Esophagus muscularis mucosa (tissue), 4 donors: ENCODE measurements at places on chromosomes 12 and 14.
A peak's percentile ranks its signal among the peaks of the same experiment; 100 is the strongest.

- DNase-seq, result no peak
These were observed 56.8 kb upstream of the CHST11 start for GRCh38 chr12:104399740-104400612.

DNA sequence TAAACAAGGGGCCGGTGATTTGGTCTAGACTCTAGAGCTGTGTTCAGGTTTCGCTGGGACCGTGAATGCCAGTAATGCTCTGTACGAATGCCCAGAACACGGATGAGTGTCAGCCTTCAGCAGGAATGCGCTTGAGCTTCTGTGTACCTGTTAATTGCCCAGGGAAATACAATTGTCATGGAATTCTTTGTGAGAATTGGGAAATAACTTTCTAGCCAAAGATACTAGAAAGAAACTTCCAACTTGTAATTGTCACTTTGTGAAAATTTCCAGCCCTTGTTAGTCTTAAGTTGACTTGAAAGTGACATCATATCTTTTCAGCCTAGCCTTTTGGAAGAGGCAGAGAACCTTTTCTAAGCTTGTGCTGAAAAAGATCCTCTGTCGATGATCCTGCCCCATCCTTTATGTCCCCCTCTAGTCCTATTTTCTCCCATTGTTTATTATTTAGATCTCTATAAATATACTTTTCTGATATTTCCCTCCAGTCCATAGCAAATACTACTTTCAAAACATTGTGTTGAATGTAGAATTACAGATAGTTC is 2.7 kb downstream of the CHST11 start:
- DNase-seq, result no peak

DNA sequence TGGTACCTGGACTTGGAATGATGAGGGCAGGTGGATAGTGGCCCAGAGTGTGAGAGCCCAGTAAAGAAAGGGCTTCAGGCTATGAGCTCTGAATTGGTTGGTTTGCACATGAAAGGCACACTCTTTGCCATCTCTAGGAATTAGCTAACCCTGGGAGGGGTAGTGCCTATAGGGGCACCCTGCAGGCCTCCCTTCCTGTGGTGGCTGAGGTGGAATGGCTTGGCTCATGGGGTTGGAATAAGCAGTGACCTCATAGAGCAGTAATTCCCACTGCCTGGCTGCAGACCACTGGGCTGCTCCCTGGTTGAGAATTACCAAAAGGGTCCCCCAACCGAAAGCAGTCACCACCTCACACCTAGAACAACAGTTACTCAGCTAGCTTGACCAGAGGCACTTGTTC is 42.7 kb downstream of the ASCL4 start:
- DNase-seq, result no peak

GRCh38 chr14:54844479-54844878 is 58.1 kb downstream of the GCH1 start:
- DNase-seq, result no peak

GRCh38 chr12:57096748-57097553 is 8.0 kb downstream of the NAB2 start:
- no peak for DNase-seq

DNA sequence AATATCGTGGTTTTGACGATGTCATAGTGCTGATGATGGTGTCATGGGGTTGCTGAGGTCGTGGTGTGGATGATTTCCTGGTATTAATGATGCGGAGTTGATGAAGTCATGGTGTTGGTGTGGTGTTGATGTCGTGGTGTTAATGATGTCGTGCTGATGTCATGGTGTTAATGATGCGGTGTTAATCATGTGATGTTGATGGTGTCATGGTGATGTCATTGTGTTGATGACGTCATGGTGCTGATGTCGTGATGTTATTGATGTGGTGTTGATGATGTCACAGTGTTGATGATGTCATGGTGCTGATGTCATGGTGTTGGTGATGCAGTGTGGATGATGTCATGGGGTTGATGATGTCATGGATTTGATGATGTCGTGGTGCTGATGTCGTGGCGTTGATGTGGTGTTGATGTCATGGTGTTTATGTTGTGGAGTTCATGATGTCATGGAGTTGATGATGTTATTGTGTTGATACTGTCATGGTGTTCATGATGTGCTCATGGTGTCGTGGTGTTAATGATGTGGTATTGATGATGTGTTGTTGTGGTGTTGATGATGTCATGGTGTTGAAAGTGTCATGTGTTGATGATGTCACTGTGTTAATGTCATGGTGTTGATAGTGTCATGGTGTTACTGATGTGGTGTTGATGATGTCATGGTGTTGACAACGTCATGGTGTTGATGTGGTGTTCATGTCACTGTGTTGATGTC is 48.5 kb upstream of the RIMBP2 start:
- no peak for DNase-seq

- no peak for DNase-seq
These were observed 13.3 kb downstream of the IL22 start for GRCh38 chr12:68240079-68240478.

- DNase-seq, result no peak
These were observed 11.1 kb downstream of the KRT77 start for GRCh38 chr12:52692254-52692653.

- peak; percentile 92 for DNase-seq
These were observed 11.4 kb downstream of the EVL start for GRCh38 chr14:100076606-100077005.

DNA sequence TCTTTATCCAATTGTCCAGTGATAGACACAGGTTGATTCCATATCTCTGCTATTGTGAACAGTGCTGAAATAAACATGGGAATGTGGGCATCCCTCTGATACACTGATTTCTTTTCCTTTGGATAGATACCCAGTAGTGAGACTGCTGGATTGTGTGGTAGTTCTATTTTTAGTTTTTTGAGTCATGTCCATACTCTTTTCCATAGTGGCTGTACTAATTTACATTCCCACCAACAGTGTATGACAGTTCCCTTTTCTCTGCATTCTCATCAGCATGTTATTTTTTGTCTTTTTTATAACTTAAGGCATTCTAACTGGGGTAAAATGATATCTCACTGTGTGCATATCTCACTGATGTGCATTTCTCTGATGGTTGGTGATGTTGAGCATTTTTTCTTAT is 24.8 kb upstream of the VASH1 start:
- DNase-seq, result no peak

GRCh38 chr12:25818596-25819390 is 139.7 kb upstream of the RASSF8 start:
- no peak for DNase-seq

GRCh38 chr14:51562816-51563215 is 88.9 kb upstream of the FRMD6 start:
- DNase-seq, result no peak

DNA sequence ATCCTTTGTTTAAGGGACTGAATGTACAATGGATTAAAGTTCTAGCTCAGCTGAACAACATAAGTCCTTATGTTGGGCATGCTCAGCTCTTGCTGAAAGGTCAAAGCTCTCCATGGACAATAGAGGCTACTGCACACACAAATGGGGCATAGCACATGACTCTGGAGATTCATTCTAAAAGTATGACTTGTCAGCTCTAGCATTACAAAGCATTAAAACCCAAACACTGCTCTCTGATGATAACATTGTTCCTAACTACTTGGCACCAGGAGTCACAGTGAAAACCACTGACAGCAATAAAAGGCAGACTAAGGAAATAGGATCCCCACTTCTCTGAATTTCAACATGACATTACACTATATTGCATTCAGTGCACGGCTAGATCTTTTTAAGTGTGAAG is 21.9 kb upstream of the FSCB start:
- no peak for DNase-seq

DNA sequence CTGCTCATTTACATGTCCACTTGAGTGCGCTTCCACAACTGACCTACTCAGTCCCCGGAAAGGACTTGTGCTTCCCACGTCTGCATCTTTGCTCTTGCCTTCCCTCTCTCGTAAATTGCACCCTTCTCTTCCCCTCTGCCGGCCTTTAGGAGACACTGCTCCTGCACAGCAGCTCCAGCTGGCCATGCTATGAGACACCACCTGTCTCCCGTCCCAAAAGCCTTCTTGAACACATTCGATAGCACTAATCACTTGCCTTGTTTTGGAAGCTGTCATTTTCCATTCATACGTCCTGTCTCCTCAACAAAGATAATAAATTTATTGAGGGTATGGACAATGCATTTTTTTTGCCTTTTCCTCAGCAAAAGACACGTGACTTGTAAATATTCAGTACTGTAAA is 15.7 kb upstream of the KCNA1 start:
- peak; percentile 75 for DNase-seq

DNA sequence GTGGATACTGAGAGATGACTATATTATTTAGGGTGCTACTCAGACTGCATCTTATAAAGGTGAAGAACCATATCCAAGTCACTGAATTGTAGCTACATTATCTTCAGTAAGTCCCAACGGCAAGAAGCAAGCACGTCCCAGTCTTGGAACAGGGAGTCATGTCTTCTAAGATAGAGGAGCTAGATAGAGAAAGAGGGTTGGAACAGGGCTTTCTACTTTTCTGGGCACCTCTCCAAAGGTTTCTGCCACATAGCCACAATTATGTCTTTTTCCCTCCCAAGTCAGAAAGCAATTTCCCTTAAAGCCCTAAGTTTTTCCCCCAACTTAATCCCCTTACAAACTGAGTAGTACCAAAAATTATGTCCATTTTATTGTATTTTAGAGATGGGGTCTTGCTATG is 22.4 kb downstream of the MAPK1IP1L start:
- DNase-seq, result no peak

DNA sequence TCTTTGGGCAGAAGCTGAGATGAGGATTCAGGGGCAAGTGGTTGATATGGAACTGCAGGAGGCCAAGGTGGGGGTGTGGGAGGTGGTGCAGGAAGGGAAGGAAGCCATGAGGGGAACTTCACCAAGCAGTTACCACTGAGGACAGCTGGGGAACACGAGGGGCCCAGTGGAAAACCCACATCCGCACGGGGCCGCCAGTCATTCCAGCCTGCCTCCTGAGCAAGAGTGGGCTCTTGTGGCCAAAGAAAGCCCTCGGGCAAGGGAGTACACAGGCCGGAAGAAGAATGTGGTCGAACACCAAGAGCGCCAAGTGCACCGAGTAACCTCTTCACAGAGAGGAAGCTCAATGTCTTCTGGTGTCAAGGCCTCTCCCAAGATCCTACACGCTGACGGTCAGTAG is 252.2 kb upstream of the FOXN3 start:
- DNase-seq, result no peak

DNA sequence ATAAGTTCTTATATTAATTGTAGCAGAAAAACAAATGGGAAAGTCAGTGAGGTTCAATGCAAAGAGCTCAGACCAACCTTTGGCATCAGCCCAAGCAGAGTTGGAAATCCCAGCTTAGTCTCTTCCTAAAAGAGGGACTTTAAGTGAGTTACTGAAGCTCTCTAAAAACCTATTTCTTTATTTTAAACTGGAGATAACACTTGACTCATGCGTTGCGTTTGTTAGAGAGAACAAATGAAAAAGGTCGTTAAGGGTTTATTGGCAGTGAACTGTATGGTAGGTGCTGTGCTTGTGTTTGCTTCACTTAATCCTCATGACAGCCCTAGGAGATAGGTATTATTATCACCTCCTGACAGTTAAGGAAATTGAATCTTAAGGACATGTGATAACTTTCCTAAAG is 396.5 kb downstream of the RAD51B start:
- no peak for DNase-seq

DNA sequence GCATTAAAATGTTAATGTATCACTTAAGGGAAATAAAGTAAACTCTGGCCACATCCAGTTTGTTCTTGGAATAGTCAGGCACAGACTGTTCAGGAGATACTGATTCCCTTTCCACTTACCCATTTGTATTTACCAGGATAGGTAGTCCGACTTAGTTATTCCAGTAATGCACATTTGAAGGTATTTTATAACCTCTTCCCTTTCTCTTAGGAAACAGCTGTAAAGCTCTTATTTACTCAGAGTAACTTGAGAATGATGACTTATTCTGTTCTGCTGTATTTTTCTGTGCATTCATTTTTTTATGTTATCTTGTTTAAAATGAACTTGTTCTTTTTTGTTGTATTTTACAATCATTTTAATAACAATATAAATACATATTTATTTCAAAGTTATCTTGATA is 78.0 kb downstream of the METTL25 start:
- DNase-seq, result no peak

- no peak for DNase-seq
These were observed 184.8 kb upstream of the RPH3A start for GRCh38 chr12:112606611-112607365.

GRCh38 chr12:124172636-124173035 is 122.3 kb upstream of the RFLNA start:
- no peak for DNase-seq

DNA sequence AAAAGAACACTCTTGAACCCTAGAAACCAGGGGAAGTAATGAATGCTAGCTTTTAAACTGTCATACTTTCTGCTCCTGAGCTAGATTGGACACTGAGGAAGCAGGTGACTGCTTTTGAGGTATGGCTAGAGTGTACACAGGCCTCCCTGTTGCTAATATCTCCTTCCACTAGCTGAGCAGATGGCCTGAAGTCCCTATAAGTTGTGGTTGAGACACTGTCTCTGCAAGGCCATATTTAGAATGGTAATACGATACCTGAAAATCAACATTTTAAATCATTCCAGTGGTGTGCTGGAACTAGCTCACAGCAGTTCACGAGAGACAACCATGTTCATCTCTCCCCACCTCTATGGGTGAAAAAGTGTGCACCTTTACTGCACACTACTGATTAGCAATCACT is 46.4 kb upstream of the BMP4 start:
- DNase-seq, result no peak

GRCh38 chr14:95217391-95217900 is 60.1 kb upstream of the DICER1 start:
- no peak for DNase-seq

DNA sequence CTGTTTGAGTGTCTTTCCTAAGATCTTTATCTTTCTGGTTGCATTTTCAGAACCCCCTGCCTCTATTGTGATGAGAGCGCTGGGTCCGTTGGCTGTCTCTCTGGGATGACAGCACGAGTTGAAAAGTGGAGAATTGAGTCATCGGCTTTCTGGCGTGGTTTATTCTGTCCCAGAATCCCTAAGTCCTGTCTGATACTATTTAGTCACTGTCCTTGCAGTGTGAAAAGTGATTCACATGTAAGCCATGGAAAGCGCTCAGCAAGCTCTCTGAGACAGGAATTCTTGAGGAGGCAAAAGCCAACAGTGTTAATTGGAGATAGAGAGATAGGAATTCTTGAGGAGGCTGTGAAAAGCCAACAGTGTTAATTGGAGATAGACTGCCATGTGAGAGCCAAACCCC is 121.7 kb downstream of the CHST11 start:
- DNase-seq, result no peak

- no peak for DNase-seq
These were observed 40.6 kb upstream of the GLIPR1 start for GRCh38 chr12:75439930-75440329.

DNA sequence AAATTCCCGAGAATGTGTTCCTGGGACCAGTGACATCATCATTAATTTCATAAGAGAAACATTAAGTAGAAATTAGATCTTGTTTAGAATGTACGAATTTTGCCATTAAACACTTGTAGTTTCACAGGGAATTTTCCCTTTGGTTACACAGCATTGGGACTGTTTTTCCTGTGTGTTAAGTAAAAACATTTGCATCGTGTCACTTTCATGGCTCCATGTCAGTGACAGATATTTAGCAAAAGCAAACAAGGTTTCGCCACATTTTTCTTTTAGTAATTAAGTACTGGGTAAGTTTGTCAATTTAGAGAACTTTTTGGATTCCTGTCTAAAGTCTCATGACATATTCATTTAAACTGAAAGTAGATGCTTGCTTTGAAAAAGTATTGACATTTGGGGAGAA is 45.5 kb upstream of the OVCH1 start:
- DNase-seq, result no peak

- DNase-seq, result no peak
These were observed 178.9 kb downstream of the KLHL28 start for GRCh38 chr14:44782775-44783238.

- no peak for DNase-seq
These were observed 148.8 kb upstream of the DHRS4 start for GRCh38 chr14:23804817-23805216.
